ENCODE measurements at places on chromosomes 16 and 17.

GRCh38 chr17:7095625-7096024, 15.6 kb upstream of the CLEC10A start:
- no peak for DNase-seq

DNA sequence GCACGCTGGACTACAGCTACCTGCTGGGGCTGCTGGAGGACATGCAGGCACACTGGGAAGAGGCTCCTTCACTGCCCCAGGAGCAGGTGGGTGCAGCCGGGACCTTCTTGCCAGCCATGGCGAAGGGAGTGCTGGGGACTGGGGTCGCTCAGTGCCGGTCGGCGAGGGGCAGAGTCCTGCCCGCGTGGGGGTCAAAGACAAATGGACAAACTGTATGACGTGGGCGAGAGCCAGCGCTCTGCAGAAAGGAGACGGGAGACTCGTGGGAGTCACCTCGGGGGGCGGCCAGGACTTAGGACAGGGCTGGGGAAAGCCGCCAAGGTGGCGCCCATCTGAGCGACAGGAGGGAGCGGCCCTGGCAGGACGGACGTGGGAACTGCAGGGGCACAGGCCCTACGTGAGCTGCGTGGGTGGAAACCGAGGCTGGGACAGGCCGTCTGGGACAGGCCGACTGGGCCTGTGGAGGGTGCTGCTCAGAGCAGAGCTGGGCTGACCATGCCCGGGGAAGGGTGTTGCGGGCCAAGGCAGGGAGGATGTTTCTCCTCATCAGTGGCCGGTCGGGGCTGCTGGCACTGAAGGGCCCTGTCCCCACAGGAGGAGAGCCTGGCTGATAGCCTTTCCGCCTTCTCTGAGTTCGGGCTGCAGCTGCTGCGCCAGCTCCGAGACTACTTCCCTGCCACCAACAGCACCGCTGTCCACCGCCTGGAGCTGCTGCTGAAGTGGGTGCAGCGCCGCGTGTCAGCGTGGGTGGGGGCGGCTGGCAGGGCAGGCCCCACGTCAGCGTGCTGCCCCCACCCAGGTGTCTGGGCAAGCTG, 8.0 kb downstream of the TSR3 start:
- DNase-seq: no peak

DNA sequence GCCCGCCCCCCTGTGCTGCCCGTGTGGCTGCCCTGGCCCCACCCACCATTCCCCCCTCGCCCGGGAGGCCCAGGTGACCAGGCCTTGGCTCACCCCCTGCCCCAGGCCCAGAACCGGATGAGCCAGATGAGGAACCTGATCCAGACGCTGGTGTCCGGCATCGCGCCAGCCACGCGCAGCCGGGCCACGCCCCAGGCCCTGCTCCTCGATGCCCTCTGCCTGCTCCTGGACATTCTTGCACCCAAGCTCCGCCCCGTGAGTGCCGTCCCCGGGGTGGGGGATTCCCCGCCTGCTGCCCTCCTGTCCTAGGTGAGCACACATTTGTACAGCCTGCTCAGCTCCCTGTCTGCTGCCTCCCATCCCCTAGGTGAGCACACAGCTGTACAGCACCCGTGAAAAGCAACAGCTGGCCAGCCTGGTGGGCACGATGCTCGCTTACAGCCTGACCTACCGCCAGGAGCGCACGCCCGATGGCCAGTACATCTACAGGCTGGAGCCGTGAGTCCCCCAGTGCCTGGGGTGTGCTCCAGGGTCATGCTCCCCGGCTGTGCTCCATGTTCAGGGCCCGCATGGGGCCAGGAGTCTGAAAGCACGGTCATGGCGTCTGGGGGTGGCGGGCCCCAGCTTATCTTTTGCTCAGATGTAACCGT, 4.8 kb downstream of the GNG13 start:
- no peak for DNase-seq

- no peak for DNase-seq
These were observed 599 bp downstream of the RNF112 start for GRCh38 chr17:19411631-19412030.

DNA sequence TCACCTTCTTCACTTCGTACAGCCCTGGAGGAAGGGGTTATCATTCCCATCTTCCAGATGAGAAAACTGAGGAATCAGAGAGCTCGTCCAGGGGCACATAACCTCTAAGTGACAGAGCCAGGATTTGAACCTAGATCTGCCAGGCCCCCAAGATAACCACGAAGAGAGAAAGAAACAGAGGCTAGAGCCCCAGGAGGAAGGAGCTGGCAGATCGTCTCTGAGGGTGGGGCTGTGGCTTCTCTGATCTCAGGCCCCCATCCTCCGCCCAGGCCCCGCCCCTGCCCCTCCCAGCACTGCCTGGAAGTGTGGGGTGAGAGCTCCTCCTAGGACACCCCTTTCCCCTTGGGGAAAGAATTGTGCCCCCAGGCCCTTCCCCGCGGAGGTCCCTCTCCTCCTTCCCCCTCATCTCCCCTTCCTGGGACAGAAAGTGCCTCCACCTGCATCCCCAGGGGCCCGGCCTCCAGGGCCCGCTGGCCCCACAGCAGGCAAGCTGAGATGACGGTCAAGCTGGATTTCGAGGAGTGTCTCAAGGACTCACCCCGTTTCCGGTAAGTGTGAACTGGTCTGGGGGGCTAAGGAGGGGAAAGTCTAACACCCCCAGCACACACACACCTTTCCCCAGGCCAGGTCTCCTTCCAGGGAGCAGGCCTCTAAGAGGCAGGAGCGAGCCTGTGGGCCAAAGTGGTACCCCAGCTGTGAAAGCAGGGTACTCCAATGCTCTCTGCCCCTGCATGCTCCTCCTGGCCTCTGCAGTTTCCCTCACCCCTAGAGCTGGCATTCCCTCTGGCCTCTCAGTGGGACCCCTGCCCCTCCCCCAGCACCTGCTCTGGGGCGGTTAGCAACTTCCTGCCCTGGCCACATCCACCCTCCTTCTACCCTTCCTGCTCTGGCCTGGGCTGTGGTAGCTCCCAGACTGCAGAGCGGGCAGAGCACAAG, at the start of gene ACAP1:
Gene ACAP1, plus strand, starts transcription at position 290 of the 936 bp plus-strand sequence. Its CDS starts 206 bp downstream, at position 496.
- DNase-seq: no peak

Data from fibroblast of skin of left quadriceps (primary cell).